ENCODE measurements at places on chromosomes 2 and 18.

GRCh38 chr18:51668607-51669006, 471.1 kb upstream of the MEX3C start:
- DNase-seq, result no peak

- DNase-seq, result no peak
Observed at GRCh38 chr2:28642796-28643195, 108.8 kb upstream of the PPP1CB start.

DNA sequence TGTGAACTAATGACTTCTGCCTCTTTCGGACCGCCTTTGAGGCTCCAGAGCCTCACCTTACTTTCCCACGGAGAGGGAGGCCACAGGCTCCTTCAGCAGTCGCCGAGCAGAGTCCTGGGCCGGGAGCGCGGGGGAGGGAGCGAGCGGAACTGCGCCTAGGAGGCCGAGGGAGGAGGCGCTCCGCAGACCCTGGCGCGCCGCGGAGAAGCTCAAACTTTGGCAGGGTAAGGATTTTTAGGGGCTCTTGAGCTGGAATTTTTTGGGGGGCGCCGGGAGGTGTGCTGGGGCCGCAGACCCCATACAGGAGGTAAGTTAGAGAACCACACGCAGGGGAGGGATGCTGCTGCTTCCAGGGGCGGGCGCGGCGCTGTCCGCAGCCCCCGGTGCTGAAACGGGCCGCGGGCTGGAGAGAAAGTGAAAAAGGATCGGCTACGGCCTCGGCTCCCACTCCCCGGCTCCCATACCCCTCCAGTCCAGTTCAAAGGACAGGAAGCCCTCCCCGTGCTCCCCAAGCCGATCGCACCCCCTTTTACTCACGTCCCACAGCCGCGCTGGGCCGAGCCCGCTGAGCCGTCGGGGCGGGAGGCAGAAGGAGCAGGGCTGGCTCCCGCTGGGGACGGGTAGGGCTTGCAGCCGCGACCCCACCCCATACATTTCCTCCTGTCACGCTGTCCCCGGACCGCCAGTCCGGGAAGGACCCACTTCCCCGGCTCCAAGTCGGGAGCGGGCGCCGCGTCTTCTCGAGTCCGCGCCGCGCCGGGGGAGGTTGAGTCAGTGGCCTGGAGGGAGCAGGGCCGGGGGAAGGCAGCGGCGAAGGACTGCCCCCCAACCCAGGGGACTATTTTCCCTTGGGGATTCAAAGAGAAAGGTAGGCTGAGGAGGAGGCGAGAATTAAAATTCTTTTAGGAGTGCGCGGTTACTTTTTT, at the start of gene CNGA3:
CNGA3 (plus strand) TSS at position 146 of the 926 bp plus-strand sequence. CDS start 23,520 bp downstream, outside the sequence.
- peak; percentile 34 for DNase-seq

DNA sequence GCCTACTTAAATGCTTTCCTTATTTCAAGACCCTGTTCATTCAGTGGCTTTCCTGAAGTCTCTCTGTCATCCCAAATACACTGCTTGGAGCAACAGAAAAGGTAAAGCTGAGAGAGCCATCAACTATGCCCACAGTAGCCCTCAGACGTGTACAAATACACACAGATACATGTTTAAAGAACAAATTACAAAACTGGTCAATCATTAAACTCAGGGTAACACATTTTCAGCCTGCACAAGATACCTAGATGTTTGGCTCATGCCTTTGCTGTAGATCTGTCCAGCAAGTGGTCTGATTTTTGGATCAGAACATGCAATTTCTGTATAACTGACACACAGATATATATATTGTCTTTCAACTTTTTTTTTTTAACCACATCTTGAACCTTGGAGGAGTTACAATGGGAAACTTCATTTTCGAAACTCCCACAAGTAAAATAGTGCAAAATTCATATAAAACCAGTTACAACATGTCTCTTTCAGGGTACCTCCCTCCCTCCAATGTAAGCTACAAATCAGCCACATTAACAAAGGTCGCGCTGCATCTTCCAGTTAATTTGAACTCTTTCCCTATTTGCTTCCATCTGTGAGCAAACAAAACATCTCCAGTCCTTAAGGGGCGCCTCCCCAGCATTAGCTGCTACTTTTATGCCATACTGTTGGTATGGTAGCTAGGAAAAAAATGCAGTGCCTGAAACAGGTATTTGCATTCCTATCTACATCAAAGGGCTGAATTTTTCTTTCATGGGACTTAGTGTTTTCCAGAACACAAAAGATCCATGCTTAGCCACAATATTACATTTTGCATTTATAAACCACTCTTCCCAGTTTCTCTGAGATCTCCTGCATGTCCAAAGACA, 311.9 kb downstream of the NRXN1 start:
- no peak for DNase-seq

- no peak for DNase-seq
Observed at GRCh38 chr2:241982706-241983570, 113.4 kb downstream of the RTP5 start.

- no peak for DNase-seq
Observed at GRCh38 chr2:675460-675859, 1.7 kb downstream of the TMEM18 start.

DNA sequence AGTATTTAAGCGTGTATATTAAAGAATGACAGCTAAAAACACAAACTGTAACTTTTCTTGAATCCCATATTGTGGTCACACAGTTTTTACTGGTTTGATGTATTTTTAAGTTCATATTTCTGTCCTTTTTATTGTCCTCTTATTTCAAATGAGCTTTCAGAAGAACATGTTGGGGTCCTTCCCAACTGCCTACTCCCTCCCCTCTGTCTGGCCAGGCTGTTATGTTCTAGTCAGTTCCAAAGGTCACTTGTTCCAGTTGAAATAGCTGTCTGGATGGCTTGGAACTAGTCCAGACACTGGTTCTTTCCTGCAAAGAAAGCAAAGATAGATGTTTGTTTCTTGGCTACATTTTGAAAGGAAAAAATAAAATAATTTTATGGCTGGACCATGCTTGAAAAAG, 306.9 kb downstream of the GULP1 start:
- DNase-seq, result no peak

Data from activated naive CD8-positive, alpha-beta T cell treated with anti-CD3 and anti-CD28 coated beads, Interleukin-2, amount 50 U/mL, for 24 hours (primary cell).